ENCODE measurements at places on chromosomes 1 and 21. TPM values are rescaled to one million over a fixed set of nuclear protein-coding genes. Genes with fewer than 3 reads are reported as not detected.

DNA sequence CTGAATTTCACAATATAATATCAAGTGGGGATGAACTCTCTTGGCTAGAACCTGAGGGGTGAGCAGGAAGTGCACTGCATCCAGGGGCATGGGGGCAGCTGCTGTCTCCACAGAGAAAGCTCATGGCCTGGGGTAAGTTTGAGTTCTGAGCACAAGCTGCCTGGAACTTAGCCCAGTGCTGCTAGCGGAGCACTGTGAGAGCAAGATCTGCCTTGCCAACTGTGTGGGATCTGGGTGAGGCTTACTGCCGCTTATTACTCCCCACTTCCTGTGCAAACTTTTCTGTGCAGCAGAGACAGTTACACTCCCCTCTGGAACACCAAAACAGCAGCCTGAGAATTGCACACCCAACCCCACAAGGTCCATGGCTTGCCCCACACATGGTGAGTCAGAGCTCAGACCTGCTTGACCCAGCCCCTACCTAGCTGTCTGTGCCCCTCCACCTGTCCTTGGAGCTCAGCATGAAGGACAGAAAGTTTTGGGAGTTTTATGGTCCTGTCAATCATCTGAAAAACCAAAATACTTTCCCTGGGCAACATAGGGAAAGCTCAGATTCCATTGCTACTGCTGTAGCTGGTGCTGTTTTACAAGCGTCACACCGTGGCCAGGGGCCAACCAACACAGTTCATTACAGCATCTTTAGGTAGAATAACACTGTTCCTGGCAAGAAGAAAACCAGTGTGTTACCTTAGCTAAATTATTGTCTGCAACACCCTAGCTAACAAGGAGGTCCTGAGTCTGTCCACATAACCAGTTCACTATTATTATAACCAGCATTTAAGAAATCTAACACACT lies 762.1 kb upstream of the NEGR1 start:
- no peak for DNase-seq

The PLA2G2C gene
- not detected for total RNA-seq

DNA sequence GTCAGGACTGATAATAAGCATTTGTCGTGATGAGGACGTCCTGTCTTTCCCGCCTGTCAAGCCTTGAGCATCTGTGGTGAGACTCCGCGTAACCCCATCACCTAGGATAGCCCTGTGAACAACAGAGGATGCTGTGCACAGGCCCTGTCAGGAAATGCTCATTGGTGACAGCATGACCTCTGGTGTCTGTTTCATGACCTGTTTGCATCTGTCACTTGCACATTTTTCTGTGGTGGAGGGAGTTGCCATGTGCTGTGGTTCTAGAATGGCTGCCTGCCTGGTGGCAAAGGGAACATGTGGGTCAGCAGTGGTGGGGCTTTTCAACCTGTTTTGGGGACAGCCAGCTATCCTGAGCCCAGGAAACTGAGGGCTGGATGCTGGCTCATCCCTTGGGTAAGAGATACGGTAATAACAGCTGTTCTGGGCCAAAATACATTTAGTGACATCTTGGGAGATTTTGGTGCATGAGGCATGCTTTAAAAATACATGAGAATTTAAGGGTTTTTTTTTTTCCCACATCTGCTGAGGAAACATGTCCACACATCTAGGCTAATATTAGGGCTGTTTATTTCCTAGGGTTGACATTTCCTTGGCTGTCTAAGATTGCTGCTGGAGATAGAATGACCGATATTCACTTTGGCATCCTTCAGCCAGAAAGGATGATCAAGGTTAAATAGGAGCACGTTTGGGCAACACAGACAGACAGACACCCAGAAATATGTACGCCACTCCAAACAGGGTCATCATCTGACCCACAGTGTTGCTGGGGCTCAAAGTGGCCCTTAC lies 52.9 kb downstream of the KCNC4 start:
- no peak for DNase-seq

DNA sequence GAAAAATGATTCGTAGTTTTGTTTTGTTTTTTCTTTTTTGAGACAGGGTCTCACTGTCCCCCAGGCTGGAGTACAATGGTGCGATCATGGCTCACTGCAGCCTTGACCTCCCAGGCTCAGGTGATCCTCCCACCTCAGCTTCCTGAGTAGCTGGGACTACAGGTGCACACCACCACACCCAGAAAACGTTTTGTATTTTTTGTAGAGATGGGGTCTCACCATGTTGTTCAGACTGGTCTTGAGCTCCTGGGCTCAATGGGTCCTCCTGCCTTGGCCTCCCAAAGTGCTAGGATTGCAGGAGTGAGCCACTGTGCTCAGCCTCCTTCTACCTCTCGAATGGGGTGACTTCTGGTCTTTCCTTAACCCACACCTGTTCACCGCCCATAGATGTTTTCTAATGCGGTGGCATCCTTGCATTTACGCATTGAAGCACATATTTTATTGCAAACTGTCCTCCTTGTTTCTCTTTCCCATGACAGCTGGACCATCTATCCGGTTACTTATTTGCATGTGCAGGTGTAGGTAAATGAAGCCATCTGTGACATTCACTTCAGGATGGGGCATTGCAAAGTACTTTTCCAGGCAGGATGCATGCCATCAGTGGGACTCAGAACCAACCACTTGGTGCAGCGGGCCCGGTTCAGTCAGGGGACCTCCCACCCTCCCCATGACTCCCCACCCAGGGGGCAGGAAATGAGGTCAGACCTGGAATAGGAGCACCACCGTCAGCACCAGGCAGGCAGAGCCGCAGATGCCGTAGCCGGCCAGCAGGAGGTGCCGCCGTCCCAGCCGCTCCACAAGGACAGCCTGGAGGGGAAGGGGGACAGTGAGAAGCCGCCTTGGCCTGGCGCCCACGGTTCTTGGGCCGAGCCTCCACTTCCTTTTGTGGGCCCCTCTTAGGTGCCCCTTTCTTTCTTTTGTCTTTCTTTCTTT lies 16.5 kb downstream of the SLC2A7 start:
- no peak for DNase-seq

The ANXA9 gene
- total RNA-seq, result 23.9 TPM

The TRIM17 gene
- total RNA-seq, result 0.64 TPM

Measured in HepG2 (cell line).